ENCODE measurements at places on chromosomes 4 and X.

- no peak for ATAC-seq
Measured at GRCh38 chr4:112731715-112732114, 94.8 kb downstream of the LARP7 start.

- no peak for ATAC-seq
Measured at GRCh38 chrX:630612-631496, at the start of gene SHOX. TSS of gene SHOX (plus strand) at chrX:630791. CDS start at chrX:630898, 107 bp downstream.

DNA sequence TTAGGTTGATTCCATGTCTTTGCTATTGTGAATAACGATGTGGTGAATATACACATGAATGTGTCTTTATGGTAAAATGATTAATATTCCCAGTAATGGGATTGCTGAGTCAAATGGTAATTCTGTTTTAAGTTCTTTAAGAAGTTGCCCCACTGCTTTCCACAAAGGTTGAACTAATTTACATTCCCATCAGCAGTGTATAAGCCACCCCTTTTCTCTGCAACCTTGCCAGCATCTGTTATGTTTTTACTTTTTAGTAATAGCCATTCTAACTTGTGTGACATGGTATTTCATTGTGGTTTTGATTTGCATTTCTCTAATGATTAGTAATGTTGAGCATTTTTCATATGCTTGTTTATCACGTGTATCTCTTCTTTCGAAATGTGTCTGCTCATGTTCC is 503.3 kb downstream of the PCDH18 start:
- no peak for ATAC-seq

GRCh38 chr4:161893566-161893965 is 270.2 kb downstream of the FSTL5 start:
- no peak for ATAC-seq

DNA sequence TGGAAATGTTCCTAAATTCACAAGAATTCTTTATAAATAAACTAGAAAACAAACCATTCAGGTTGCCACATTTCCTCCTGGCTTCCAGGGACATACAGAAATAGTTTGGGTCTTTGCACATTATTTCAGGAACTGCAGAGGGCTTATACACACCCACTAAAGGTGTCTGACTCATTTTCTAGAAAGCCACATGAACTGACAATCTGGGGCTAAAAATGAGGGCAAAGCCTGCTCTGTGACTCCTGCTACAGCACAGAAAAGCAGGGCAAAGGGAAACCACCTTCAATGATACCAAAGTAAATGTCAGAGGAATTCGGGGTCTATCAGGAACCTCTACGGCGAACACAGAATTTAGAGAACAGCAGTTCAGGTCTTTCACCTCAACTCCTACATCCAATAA is 112.2 kb upstream of the MAP3K15 start:
- ATAC-seq: peak; percentile 77

GRCh38 chrX:125293850-125294780 is 25.6 kb upstream of the TEX13C start:
- peak; percentile 81 for ATAC-seq

DNA sequence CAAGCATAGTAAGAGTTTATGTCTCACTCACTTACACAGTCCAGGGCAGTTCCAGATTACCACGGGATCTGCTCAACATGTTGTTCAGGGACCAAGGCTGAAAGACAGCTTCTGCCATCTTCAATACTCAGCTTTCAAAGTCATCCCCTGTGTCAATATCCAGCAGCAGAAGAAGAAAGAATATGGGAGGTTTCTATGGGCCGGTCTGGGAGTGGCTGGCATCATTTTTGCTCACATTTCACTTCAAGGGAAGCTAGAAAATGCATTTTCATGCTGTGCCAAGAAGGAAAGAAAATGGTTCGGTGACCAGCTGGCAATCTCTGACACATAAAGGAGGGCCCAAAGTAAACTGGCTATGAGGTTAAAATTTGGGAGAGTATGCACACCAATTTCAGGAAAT is 211.5 kb upstream of the KLF3 start:
- no peak for ATAC-seq

- ATAC-seq: no peak
Measured at GRCh38 chrX:10167573-10167972, 10.8 kb downstream of the CLCN4 start.

DNA sequence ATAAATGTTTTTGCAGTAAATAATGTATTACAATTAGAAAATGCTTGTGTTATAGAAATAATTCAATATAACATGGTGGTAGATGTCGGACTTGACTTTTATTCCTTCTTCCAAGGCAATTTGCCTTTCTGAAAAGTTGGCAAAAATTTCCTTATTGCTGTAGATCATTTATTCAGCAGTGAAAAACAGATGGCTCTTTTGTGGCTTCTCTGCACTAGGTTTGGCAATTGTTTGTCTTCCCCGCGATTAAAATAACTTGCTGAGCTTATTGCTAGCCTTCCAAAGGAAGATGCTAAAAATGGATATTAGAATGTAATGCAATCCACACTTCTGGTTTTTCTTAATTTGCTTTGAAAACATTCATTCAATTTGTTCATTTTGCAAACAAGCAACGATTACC is 1977.9 kb upstream of the ADGRL3 start:
- ATAC-seq: no peak

GRCh38 chr4:40704073-40704472 is 45.7 kb upstream of the NSUN7 start:
- no peak for ATAC-seq

GRCh38 chrX:112081781-112082652 is 559 bp downstream of the TRPC5 start:
- no peak for ATAC-seq

All from activated T-helper 17 cell treated with anti-CD3 and anti-CD28 coated beads, Interleukin-2, amount 50 U/mL, for 72 hours (primary cell).